ENCODE measurements at places on chromosomes 16 and 17.

DNA sequence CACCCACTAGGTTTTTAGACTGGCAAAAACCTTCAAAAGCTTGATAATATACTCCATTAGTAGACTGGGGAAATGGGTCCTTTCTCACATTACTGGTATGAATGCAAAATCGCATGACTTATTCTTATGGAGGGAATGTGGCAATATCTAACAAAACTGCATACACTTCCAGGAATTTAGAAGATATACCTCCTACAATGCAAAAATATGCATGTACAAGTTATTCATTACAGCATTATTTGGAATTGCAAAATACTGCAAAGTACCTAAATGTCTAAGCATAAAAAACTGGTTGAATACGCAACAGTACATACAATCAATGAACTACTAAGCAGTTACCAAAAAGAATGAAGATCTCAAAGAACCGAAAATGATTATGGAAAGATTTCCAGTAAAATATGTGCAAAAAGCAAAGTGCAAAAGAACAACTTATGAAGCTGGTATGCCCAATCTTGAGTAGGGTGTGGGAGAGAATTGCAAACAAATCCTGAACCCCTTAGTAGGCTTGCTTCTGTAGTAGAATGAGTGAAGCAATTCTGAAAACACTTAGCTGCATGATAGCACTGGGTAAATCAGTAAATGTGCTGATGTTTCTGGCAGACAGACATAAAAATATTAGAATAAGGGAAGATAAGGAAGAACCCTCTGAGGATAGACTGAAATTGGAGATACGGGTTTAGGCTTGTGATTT lies 180.1 kb downstream of the PARN start:
- no peaks in the 10 kb centered on the region for H3K27me3 ChIP-seq
- peaks cover 22% of the 10 kb centered on the region for H3K4me1 ChIP-seq

DNA sequence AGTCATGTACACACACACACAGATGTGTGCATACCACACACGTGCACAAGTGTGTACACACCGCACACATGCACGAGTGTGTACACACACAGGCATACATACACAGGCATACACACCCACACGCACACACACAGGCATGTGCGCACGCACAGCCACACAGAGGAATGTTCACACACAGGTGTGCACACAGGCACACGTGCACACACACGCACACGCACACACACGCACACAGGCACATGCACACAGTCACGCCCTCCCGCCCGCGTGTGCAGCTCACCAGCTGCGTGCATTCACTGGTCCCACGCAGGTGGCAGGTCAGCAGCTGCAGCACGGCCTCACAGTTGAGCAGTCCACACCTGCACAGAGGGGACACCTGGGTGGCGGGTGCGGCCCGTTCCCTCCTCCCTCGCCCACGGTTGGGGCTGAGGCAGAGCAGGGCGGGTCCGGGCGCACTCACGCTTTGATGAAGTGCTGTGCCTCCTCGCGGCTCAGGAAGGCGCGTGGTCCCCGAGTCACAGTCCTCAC lies 7.7 kb downstream of the TEPSIN start:
- H3K27ac ChIP-seq: no peak overlapping the region
- peaks cover 6% of the 10 kb centered on the region for H3K27me3 ChIP-seq
- no peak overlapping the region for H3K4me3 ChIP-seq
- DNase-seq: no peak
- H3K4me1 ChIP-seq: peaks cover 18% of the 10 kb centered on the region

- DNase-seq: no peak
- H3K27me3 ChIP-seq: peaks cover 10% of the 10 kb centered on the region
- peaks cover 6% of the 10 kb centered on the region for H3K4me1 ChIP-seq
- H3K27ac ChIP-seq: no peak overlapping the region
- H3K4me3 ChIP-seq: no peak overlapping the region
- H3K36me3 ChIP-seq: no peaks in the 10 kb centered on the region
Observed at GRCh38 chr16:76511203-76511602, 234.0 kb downstream of the CNTNAP4 start.

DNA sequence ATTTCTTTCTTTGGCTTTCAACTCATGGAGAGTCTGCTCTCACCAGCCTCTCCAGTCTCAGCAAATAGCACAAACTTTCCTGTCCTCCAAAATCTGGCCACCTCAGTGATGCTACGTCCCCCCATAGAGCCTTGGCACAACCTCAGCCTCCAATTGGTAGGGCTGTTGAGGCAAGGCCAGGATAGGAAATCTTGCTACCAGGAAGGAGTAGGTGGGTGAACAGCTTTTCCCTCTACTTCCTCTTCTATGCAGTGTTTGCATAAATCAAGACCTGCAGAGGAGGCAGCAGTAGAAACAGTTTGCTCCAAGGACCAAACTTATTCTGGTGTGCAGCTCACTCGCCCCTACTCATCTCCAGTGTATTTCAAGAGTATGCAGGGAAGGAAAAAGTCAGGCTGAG lies 701 bp upstream of the DPEP2 start:
- H3K4me3 ChIP-seq: no peak overlapping the region
- peaks cover 22% of the 10 kb centered on the region for H3K4me1 ChIP-seq
- peaks cover 7% of the 10 kb centered on the region for H3K27me3 ChIP-seq
- DNase-seq: no peak
- H3K36me3 ChIP-seq: no peaks in the 10 kb centered on the region

GRCh38 chr17:8189041-8189710 lies 804 bp downstream of the BORCS6 start:
- no peaks in the 10 kb centered on the region for H3K36me3 ChIP-seq
- H3K4me3 ChIP-seq: no peak overlapping the region
- H3K27ac ChIP-seq: no peak overlapping the region
- H3K4me1 ChIP-seq: peaks cover 11% of the 10 kb centered on the region
- no peak for DNase-seq

GRCh38 chr17:28105501-28105900 lies 63.0 kb downstream of the NLK start:
- peaks cover 17% of the 10 kb centered on the region for H3K36me3 ChIP-seq
- H3K4me3 ChIP-seq: no peak overlapping the region
- H3K4me1 ChIP-seq: no peaks in the 10 kb centered on the region
- no peak overlapping the region for H3K27ac ChIP-seq
- DNase-seq: no peak

All from nephron progenitor cell (in vitro differentiated cells).